ENCODE measurements at places on chromosomes 7 and 10. TPM values are rescaled to one million over a fixed set of nuclear protein-coding genes. Genes with fewer than 3 reads are reported as not detected.

DNA sequence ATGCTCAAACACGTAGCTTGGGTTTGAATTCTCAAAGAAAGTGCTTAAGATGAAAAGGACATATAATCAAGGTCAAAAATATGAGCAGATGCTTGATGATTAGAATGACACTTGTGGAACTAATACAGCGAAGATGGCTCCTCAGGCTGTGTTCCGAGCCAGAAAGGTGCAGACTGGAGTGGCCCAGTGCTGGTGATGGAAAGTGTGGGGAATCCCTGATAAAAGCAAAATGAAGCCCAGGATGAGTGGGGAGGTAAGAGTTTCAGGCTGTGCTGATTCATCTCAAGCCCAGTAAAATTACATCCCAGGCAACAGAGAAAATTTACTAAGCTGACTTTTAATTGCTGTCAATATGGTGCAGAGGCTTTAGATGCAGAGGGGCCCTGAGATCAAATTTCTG, 77.8 kb upstream of the IKZF1 start:
- DNase-seq: no peak

- no peak for DNase-seq
These were observed 78.1 kb upstream of the MTPN start for GRCh38 chr7:136055266-136055665.

DNA sequence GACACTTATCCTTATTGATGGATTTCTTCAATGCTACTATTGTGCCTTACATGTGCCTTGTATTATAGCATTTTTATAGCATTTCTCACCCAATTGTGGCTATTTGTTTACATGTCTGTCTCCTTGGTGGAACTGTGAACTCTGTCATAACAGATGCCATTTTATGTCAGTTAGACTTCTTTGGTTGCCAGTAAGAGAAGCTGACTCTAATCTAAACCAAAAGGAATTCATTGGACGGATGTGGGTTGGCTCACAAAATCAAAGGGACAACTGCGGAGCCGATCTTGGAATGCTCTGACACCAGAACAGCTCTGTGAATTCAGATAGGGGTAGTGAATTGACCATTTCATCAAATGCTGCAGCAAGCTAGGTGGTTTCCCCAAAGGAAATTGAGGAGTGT, 15.0 kb downstream of the GARIN1A start:
- peak; percentile 33 for DNase-seq

DNA sequence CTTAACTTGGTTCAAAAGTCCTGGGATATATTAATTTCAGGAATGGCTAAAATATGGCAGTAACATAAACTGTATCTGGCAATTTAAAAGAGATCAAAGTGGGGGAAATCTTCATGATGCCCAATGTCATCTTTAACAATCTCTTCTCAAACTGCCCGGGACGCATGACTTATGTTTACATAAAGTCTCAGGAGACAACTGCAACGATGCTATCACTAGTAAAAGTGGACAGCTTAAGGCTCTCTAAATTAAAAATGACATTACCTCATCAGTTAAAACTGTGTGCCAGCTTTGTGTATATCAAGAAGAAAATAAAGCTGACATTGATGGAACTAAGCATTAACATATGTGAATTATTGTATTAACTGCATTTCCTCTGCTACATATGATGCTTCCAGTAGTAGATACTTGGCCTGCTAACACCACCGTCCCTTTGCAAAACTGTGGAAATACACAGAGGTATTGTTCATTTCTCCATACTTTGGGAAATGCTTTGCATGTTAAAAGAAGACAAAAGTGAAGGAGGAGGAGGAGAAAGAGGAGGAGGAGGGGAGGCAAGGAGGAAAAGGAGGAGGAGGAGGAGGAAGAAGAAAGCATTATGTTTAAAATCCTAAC, 62.4 kb downstream of the NRP1 start:
- no peak for DNase-seq

DNA sequence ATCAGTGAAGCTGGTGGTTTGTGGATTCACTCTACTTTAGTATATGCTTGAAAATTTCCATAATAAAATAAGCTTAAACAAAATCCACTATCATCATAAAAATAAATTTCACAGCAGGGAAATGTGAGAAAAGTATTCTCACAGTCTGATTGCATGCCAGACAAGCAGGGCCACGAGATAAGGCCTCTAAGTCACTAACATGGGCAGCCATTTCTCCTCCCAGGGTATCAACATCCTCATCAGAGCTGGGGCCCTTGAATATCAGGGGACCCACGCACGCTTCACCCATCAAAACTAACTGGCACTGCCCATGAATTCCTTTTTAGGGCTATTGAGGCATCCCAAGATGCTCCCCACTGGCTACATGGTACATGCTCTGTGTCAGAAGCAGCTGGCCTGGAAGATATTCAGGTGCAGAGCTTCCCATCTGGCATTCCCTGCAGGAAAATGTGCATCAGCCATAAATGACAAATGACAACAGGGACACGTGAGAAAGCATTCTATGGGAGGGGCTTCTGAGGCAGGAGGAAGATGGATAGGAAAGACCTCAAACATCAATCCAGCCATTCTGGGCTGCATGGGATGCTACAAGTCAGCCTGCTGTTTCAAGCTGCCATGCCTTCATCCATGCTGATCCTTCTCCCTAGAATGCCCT, 17.4 kb downstream of the CCDC6 start:
- no peak for DNase-seq

DNA sequence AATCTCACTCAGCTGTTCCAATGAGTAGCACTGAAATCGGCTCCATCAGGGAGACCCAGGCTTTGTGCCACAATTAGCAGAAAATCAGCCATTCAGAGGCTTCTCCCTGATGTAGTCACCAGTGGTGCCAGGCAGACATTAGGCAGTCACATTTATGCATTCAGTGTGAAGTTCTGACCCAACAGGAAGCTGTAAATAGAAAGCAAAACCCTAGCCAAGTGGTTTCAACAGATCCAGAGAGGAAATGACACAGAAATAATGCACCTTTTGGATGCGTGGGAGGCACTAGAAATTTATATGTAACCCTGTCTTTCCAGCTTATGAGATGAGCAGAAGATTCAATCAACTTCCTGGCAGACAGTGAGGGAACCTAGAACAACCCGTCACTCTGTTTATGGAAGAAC, 186.4 kb downstream of the PDE1C start:
- DNase-seq: no peak

DNA sequence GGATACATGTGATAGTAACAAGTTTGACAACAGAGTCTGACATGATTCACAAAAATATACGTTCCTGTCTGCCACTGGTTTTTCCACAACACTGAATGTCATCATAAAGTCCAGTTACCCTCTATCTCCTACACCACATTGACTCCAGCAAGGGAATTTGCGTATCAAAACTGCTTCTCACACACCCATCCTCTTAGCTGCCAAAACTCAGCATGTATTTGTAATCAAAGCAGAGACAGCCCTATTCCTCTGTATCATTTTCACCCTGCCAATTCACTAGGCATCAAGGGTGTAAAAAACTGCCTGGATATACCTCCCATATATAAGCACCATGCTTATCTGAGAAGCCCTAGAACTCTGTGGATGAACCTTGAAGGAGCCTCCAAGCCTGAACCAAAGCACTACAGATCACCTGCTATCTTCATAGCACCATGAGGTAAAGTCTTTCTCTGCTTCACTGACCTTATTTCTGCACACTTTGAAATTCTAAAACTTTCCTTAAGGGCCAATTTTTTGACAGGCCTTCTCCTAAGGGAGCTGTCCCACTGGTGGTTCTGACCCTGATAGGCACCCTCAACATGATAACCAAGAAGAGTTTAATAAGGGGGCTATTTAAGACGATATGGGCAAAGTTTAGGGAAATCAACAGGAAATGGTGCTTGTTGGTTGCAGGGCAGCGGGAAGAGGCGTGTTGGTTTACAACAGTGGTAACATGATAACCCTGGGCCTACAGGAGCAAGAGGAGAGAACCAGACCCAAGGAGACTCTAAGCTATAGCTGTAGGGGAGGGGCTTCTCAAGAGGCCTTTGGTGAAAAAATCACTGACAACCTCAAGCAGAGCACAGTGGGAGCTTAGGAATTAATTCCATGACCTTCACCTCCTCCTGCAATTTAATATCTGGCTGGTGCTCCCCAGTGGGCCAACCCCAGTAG, at the start of gene IFIT1B:
IFIT1B (plus strand) TSS at position 352 of the 933 bp plus-strand sequence; CDS start at position 432, 80 bp downstream.
- no peak for DNase-seq

The CALCR gene
- total RNA-seq: 1.9 TPM

The TRIP6 gene
- total RNA-seq: 49.3 TPM

The CLDN3 gene
- not detected for total RNA-seq

The SEC31B gene
- 4.6 TPM for total RNA-seq

The CLDN4 gene
- 0.08 TPM for total RNA-seq
